ENCODE measurements at places on chromosomes 6 and 20.

DNA sequence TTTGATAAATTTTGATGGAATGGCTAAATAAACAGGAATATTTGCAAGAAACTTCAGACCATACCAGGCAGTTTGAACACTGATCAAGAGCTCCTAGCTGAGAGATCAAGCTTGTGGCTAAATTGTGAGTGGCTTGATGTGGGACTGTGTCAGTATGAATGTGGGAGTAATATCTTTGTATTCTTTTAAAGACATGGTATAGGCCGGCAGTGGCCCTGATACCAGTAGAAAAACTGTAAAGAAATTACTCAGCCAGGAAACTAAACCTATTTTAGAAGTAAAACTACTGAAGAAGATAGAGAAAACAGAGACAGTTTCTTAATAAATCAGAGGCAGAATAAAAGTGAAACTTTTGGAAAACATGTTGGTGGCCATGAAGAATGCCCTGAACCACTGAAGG, 608.4 kb upstream of the SYNCRIP start:
- DNase-seq = no peak

DNA sequence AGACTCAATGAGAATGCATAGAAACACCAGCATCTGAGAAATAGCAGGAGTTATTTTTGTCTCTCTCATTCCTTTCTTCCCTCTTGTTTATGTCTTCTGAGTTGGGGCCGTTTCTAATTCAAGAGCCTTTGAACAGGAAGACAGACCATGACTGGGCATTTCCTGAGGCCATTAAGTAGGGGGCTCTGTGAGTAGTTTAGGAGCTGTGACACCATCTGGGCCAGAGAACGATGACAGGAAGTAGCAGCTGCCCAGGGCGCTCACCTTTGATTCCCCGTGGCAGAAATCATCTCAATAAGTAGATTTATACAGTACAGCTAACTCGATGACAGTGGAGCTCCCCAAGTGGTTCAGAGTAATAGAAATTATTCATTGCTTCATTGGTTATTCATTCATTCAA, 298.4 kb upstream of the PLN start:
- no peak for DNase-seq

GRCh38 chr6:75504465-75505222, 11.0 kb upstream of the FILIP1 start:
- no peak for DNase-seq

DNA sequence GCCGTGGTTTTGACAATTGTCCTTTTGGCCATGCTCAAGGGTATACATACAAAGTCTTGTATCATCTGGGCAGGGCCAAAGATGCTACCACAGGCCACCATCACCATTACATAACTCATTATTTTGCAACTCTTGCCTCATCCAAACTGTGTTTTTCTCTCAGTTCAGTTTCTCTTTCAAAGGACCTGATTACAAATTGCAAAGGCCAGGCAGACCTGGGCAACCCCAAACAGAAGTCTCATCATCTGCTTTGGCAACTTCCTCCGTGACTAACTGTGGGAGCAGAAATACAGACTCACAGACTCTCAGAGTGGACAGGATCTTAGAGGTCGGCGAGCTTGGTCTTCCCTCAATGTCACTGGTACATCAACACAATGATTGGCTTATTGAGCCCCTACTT, 117.8 kb upstream of the NEDD9 start:
- no peak for DNase-seq

GRCh38 chr6:148317051-148317450, 25.6 kb upstream of the SASH1 start:
- no peak for DNase-seq

- DNase-seq = peak; percentile 69
These were observed 927 bp downstream of the ASXL1 start for GRCh38 chr20:32358883-32359632.

GRCh38 chr6:113823916-113824315, 33.2 kb upstream of the MARCKS start:
- peak; percentile 35 for DNase-seq

Measured in COLO829 (cell line).